ENCODE measurements at places on chromosomes 7 and 10.

GRCh38 chr10:115884331-115884730 lies 388.7 kb downstream of the GFRA1 start:
- no peak for DNase-seq

DNA sequence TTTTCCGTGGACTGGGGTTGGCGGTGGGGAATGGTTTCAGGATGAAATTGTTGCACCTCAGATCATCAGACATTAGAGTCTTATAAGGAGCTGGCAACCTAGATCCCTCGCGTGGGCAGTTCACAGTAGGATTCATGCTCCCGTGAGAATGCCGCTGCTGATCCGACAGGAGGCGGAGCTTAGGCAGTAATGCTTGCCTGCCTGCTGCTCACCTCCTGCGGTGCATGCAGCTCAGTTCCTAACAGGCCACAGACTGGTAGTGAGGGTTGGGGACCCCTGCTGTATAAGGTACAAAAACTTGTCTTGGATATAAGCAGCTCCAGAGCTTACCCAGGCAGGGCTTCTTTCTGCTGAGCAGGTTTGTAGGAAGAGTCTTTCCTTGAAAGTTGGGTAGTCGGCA lies 53.9 kb downstream of the SHH start:
- DNase-seq, result no peak

DNA sequence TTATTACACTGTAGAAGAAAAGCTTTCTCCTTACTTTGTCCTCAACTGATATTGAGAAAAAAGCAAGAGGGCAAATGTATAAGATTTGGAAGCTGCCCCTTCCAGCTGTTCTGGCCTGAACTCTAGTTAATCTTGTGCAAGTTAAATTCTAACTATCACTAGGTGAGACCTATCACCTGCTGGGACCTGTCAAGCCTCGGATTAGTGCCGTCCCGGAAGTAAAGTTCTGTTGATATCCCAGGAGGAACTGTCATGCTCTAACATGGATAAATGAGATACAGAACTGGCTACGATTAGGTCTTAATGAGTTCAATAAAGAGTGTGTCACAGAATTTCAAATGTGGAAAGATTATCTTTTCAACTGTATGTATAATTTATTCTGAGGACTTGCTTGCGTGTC lies 1.2 kb upstream of the BPGM start:
- DNase-seq, result no peak

DNA sequence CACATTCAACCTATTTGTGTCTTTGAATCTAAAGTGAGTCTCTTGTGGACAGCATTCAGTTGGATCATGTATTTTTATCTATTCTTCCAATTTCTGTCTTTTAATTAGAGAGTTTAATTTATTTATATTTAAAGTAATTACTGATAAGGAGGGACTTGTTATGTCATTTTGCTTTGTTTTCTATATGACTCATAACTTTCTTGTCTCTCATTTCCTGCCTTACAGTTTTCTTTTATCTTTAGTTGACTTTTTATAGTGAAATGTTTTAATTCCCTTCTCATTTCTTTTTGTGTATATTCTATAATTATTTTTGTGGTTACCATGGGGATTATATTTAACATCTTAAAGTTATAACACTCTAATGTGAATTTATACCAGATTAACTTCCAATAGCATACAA lies 7.3 kb upstream of the ZNF518A start:
- DNase-seq, result no peak

DNA sequence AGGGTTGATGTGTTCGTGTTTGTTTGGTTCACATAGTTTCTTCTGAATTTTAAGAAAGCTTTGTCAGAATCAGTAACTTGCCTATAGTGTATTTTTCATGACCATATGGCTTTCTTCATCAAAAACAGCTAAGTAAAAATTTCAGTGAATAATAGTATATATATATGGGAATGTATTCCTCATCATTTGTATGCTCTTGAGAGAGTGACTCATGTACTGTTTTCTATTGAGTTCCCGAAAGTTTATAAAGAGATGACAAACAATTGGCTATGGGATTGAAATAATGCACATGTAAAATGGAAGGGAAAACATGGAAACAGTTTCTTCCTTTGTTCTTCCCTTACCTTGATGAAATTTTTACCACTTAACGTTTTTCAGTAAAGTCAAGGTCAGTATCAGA lies 56.4 kb downstream of the KAT6B start:
- DNase-seq, result no peak

DNA sequence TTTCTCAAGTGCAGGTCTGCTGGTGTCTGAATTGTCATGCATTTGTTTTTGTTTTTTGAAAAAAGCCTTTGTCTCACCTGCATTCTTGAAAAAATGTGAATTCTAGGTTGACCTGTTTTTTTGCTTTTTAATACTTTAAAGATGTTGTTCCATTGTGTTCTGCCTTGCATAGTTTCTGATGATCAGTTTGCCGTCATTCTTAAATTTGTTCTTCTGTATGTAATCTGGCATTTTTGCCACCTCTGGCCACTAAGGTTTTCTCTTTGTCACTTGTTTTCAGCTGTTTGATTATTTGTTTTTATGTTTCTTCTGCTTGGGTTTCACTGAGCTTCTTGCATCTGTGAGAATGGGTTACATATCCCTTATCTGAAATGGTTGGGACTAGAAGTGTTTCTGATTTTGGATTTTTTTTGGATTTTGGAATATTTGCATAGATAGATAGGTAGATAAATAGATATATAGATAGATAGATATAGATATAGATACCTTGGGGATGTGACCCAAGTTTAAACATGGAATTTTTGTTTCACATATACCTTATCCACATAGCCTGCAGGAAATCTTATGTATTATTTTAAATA lies 16.5 kb downstream of the MGMT start:
- no peak for DNase-seq

GRCh38 chr10:50033481-50033880 lies 34.3 kb upstream of the WASHC2A start:
- no peak for DNase-seq

- DNase-seq, result peak; percentile 19
Observed at GRCh38 chr7:92835261-92835850, 1.0 kb downstream of the CDK6 start.

GRCh38 chr7:42854571-42855118 lies 57.2 kb downstream of the C7orf25 start:
- DNase-seq, result no peak

- no peak for DNase-seq
Observed at GRCh38 chr7:93178213-93178612, 30.0 kb upstream of the SAMD9L start.

GRCh38 chr10:95517536-95518454 lies 43.4 kb downstream of the SORBS1 start:
- no peak for DNase-seq

DNA sequence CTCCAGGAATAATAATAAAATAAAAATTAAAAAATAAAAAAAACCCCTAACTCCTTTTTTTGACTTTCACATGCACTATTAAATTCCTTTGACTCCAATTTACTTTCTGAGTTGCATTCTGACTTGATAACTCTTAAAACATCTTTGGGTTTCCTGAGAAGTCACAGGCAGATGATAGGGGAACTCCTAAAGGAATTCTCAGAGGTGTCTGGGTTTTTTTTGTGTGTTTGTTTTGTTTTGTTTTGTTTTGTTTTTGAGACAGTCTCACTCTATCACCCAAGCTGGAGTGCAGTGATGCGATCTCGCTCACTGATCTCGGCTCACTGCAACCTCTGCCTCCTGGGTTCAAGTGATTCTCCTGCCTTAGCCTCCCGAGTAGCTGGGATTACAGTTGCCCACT lies 52.7 kb upstream of the APBB1IP start:
- no peak for DNase-seq

- DNase-seq, result no peak
Observed at GRCh38 chr7:27329909-27330308, 87.3 kb downstream of the EVX1 start.

DNA sequence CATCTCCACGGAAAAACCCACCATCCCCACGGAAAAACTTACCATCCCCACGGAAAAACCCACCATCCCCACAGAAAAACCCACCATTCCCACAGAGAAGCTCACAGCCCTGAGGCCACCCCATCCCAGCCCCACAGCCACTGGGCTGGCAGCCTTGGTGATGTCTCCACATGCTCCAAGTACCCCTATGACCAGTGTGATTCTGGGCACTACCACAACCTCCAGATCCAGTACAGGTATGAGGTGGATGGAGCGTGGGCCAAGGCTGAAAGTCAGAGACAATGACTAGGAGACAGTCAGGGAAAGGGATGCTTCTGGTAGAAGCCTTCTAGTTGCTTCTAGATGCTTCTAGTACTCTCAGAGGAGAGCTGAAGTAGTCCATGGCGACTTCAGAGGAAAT lies 19.6 kb downstream of the ZAN start:
- DNase-seq, result no peak

DNA sequence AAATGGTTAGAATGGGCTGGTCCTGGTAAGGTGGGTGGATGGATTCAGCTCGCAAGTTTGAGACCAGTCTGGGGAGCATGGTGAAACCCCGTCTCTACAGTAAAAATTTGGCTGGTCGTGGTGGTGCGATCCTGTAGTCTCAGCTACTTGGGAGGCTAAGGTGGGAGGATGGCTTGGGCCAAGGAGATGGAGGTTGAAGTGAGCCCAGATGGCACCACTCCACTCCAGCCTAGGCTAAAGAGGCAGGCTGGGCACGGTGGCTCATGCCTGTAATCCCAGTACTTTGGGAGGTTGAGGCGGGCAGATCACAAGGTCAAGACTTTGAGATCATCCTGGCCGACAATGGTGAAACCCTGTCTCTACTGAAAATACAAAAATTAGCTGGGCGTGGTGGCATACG lies 15.3 kb downstream of the IFT22 start:
- DNase-seq, result no peak

GRCh38 chr10:96389785-96390184 lies 31.0 kb upstream of the OPALIN start:
- no peak for DNase-seq

GRCh38 chr7:2894118-2894940 lies 50.2 kb upstream of the GNA12 start:
- DNase-seq, result no peak

- DNase-seq, result no peak
Observed at GRCh38 chr7:32952876-32953275, 4.4 kb upstream of the FKBP9 start.

DNA sequence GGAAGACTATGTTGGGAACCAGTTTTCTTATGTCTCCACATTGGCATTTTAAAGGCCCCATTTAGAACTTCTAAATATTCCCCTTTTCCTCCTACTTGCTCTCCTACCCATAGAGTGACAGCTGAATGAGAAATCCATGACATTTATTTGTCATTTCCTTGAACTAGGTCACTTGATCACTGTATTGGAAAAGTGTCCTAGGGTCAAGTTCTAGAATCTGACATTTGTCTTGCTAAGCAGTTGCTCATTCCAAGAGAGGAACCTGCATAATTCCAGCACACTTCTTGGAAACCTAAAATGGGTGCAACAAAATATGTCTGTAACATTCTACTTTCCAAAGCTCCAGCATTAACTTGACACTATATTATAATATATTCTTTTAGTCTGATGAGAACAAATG lies 3.6 kb upstream of the DPY19L1 start:
- no peak for DNase-seq

DNA sequence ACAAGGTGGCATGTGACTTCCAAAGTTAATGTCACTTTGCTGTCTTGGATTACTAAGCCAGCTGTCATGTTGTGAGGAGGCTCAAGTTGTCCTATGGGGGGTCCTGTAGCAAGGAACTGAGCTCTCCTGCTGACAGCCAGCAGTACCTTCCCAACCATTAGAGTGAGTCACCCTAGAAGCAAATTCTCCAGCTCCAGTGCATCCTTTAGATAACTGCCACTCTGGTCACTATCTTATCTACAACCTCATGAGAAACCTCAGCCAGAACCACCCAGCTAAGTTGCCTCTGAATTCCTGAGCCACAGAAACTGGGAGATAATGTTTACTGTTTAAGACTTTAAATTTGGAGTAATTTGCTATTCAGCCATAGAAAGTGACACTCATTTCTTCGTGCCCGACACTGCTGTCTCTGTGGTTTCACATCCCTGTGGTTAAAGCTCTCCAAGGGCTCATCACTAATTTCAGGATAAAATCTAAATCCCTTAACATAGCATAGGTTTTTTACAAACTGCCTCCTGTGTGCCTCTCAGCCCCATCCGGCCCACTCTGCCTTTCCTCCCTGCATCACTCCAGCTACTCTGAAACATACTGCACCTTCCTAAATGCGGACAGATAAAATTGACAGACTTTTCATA lies 83.5 kb downstream of the PRR15 start:
- no peak for DNase-seq

DNA sequence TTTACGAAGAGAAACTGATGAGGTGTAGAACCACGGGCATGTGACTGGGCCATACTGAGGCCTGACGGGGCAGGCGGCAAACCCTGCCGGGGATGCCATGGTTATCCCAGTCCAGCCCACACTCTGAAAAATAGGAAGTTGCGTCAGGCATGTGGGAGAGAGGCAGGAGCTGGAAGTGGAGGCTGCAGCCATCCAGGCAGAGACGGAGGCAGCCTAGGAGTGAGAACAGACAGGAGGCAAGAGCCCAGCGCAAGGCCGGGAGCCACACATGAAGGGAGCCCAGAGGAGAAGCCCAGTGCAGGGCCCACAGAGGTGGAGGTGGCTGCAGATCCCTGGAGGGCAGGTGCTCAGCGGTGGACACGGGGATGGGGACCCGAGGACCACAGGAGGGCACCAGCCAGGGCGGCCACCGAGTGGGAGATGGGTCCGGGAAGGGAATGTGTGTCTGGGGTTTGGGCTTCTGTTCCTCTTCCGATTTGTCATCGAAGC lies 175.2 kb upstream of the PPP2R2D start:
- DNase-seq, result no peak

GRCh38 chr7:77757589-77757988 lies 40.6 kb downstream of the TMEM60 start:
- DNase-seq, result no peak

GRCh38 chr10:21449288-21449966 lies 76.1 kb downstream of the SKIDA1 start:
- DNase-seq, result no peak
